ENCODE measurements at places on chromosomes 13 and 19. TPM values are rescaled to one million over a fixed set of nuclear protein-coding genes. Genes with fewer than 3 reads are reported as not detected.

Gene CFD
- 0.65 TPM for total RNA-seq

- H3K27ac ChIP-seq: no peak overlapping the region
- no peak overlapping the region for H3K4me3 ChIP-seq
- H3K27me3 ChIP-seq: no peaks in the 10 kb centered on the region
- no peaks in the 10 kb centered on the region for H3K4me1 ChIP-seq
Measured at GRCh38 chr13:83333614-83334388, 548.5 kb downstream of the SLITRK1 start.

DNA sequence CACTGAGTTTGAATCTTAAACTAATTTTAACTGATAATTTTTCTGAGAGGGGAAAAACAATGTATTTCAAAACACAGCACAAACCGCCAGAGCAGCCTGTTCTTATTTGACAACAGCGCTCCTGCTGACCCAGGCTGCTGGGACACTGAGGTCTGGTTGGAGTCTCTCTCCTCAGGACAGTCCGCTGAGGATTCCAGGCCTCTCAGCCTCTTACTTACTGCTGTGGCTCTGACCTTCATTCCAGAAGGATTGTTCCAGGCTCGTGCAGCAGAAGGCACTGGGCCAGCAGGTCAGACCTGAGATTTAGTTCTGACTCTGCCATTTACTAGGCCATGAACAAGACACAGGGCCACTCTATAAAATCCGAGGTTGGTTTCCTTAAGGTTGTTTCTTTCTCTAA lies 393.6 kb downstream of the TDRD3 start:
- no peak overlapping the region for H3K4me3 ChIP-seq
- H3K27me3 ChIP-seq: no peaks in the 10 kb centered on the region
- H3K4me1 ChIP-seq: no peaks in the 10 kb centered on the region
- no peak for DNase-seq

GRCh38 chr13:86830046-86830445 lies 841.1 kb upstream of the SLITRK5 start:
- no peaks in the 10 kb centered on the region for H3K4me1 ChIP-seq
- no peak overlapping the region for H3K4me3 ChIP-seq
- DNase-seq: no peak
- no peaks in the 10 kb centered on the region for H3K27me3 ChIP-seq
- H3K36me3 ChIP-seq: no peaks in the 10 kb centered on the region

- peaks cover 3% of the 10 kb centered on the region for H3K27me3 ChIP-seq
- DNase-seq: no peak
- H3K36me3 ChIP-seq: no peaks in the 10 kb centered on the region
- H3K4me3 ChIP-seq: no peak overlapping the region
- peaks cover 27% of the 10 kb centered on the region for H3K4me1 ChIP-seq
Measured at GRCh38 chr13:112723771-112724170, 33.9 kb downstream of the ATP11A start.
